Mucosa of descending colon (tissue), 3 donors: ENCODE measurements at places on chromosomes 12 and 14. TPM values are rescaled to one million over a fixed set of nuclear protein-coding genes. Genes with fewer than 3 reads are reported as not detected.

DNA sequence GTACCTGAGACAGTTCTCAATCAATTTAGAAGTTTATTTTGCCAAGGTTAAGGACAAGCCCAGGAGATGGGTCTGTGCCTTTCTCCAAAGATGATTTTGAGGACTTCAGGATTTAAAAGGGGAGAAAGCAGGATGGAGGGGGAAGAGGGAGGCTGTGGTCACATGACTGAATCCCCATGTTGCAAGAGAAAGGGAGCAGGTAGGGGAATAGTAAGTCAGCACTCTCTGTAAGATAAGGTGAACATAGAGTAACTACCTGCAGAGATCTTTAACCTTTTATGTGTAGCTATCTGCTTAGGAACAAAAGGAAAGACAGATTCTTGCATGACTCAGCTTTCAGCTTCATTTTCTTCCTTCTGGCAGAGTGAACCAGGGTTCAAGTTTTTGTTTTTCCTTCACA, 25.9 kb downstream of the DGLUCY start:
- DNase-seq, result no peak

DNA sequence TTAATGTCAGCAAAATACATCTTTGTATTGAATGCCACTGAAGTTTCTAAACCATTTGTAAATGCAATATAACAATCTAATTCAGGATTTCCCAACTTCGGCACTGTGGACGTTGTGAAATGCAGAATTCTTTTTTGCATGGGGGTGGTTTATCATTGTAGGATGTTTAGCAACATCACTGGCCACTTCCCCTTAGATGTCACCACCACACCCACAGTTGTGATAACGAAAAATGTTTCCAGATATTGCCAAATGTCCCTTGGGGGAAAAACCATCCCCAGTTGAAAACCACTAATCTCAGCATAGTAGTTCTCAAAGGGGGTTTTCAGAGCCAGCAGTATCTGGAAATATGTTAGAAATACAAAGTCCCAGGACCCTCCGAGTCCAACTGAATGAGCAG, 203.3 kb downstream of the NAV3 start:
- no peak for DNase-seq

- DNase-seq, result no peak
Observed at GRCh38 chr12:132422381-132423043, 67.4 kb upstream of the FBRSL1 start.

- DNase-seq, result no peak
Observed at GRCh38 chr14:52013984-52014600, 24.7 kb downstream of the RTRAF start.

- DNase-seq, result no peak
Observed at GRCh38 chr14:83912032-83912642, 1617.8 kb upstream of the FLRT2 start.

Gene DTX1
- 5.9 TPM for total RNA-seq

Gene WSCD2
- total RNA-seq, result 0.53 TPM

Gene ARF6
- total RNA-seq, result 123 TPM

Gene ANKS1B
- 22.2 TPM for total RNA-seq

GRCh38 chr12:113803759-113804140, 162.4 kb downstream of the RBM19 start:
- DNase-seq, result no peak

Gene DEPDC4
- total RNA-seq, result 2.1 TPM

- DNase-seq, result no peak
Observed at GRCh38 chr14:68840454-68840853, 47.6 kb upstream of the ZFP36L1 start.

DNA sequence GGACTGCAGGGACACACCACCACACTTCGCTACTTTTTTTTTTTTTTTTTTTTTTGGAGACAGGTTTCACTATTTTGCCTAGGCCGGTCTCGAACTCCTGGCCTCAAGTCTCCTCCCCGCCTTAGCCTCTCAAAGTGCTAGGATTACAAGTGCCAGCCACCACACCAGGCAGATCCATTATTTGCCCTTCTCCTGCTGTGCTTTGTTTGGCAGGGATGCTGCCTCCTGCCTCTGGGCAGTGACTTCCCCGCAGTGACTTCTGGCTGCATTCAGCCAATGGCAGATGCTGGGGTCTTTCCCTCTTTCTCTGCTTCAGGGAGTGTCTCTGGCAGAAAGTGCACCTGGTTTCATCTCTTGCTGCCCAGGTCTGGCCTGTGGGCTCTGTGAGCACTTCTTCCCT, 6.7 kb upstream of the MORN3 start:
- no peak for DNase-seq

Gene IFI27L2
- 22.4 TPM for total RNA-seq

Gene SLC22A17
- 5.4 TPM for total RNA-seq

Gene BLTP3B
- 20.6 TPM for total RNA-seq

GRCh38 chr12:93587611-93588010, 15.1 kb downstream of the SOCS2 start:
- DNase-seq, result no peak

- DNase-seq, result no peak
Observed at GRCh38 chr12:509500-509899, 49.8 kb downstream of the B4GALNT3 start.

Gene OTUB2
- total RNA-seq, result 1.3 TPM

DNA sequence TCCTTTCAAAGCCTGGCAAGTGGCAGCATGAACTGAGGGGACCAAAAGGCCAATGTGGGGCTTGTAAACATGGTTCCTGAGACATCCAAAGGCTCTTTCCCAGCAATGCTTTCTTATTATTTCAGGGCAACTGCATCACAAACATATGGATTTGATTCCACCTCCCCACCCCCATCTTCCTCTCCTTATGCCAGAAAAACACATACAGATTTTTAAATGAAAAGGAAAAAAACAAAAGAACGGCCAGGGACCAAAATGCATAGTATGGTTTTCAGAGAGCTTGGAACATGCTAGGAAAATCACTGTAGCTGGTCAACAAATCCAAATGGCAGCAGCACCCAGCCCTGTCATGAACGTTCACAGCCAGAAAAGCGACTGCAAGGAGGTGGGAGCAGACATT, 167.6 kb downstream of the ANO2 start:
- DNase-seq, result no peak

DNA sequence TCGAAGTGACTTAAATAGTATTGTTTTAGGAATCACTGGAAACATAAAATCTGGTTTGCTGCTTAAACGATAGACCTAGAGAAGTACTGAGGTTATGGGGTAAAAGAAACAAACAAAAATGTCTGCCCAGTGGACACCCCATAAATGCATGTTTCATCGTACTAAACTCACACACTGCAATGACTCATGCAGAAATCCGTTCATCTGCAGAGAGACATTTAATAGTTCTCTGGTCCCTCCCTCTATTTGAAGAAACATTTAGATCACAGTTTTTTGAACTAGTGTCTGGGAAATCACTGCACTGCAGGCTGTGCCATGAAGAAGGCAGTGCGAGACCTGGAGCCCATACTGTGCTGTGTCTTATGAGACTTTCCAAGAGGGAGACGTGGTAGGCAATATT, 25.5 kb downstream of the SLC17A8 start:
- no peak for DNase-seq

Gene LRP1-AS
- not detected for total RNA-seq

Gene ACSM4
- total RNA-seq, result not detected

- DNase-seq, result no peak
Observed at GRCh38 chr12:127125607-127126259, 1141.2 kb upstream of the TMEM132C start.

Gene CNIH1
- total RNA-seq, result 99.9 TPM

Gene RDH5
- total RNA-seq, result 35.8 TPM

DNA sequence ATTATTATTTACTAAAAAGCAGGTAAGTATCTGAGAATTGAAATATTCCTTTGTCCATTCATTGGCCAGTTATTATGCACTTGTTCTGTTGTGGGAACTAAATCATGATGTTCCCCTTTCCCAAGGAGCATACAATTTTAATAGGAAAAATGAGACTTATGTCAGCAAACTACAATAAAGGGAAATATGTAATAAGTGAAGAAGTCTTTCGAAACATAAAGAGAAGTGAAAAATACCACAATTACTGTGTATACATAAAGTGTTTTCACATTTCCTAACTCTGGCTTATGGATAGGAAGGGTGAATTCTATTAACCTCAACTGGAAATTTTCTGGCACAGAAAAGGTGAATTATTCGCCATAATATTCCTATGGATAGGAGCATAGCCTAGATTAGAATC, 78.4 kb upstream of the DNM1L start:
- DNase-seq, result no peak

Gene IL22
- not detected for total RNA-seq

DNA sequence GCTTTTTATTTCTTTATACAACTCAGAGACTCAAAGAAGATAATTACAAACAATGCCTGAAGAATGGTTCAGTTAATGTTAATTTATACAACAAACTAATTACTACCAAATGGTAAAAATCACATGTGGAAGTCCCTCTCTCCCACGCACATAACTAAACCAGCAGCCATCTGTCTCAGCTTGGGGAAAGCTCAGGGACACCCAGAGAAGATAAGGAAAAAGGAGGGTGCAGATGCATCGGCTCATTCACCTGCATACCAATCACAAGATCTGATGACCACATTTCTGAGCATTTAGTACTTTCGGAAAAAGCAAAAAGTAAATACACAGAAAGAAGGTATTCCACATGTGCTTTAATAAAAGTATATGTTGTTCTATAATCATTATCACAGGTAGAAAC, 136.3 kb downstream of the SOX5 start:
- no peak for DNase-seq

GRCh38 chr12:6535960-6536847, 1.9 kb downstream of the GAPDH start:
- no peak for DNase-seq

GRCh38 chr12:89693639-89694202, 14.9 kb downstream of the ATP2B1 start:
- no peak for DNase-seq

DNA sequence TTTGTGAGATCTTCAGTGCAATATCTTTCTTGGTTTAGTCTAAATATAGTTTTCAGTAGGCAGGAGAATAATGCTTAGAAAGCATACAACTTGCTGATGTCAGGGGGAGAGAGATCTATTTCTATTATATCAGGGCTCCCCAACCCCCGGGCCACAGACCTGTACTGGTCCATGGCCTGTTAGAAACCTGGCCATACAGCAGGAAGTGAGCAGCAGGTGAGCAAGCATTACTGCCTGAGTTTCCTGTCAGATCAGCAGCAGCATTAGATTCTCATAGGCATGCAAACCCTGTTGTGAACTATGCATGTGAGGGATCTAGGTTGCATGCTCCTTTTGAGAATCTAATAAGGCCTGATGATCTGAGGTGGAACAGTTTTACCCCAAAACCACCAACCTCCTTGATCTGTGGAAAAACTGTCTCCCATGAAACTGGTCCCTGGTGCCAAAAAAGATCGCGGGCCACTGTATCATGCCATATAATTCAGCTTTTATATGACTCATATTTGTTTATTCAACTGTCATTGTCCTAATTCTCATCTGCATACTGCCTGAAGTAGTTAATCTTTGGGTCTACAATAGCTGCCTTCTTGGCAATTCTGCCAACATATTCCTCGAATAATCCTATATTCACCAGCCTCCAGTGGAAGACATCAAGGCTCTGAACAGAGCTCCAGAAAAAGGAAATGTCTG, 163.6 kb upstream of the DYRK2 start:
- no peak for DNase-seq

Gene RAP1B
- 182 TPM for total RNA-seq

- no peak for DNase-seq
Observed at GRCh38 chr12:95611676-95612309, 60.5 kb upstream of the USP44 start.

- DNase-seq, result peak; percentile 87
Observed at GRCh38 chr12:14257303-14257733, 108.2 kb upstream of the ATF7IP start.

- no peak for DNase-seq
Observed at GRCh38 chr12:132559652-132560363, 50.6 kb downstream of the LRCOL1 start.

DNA sequence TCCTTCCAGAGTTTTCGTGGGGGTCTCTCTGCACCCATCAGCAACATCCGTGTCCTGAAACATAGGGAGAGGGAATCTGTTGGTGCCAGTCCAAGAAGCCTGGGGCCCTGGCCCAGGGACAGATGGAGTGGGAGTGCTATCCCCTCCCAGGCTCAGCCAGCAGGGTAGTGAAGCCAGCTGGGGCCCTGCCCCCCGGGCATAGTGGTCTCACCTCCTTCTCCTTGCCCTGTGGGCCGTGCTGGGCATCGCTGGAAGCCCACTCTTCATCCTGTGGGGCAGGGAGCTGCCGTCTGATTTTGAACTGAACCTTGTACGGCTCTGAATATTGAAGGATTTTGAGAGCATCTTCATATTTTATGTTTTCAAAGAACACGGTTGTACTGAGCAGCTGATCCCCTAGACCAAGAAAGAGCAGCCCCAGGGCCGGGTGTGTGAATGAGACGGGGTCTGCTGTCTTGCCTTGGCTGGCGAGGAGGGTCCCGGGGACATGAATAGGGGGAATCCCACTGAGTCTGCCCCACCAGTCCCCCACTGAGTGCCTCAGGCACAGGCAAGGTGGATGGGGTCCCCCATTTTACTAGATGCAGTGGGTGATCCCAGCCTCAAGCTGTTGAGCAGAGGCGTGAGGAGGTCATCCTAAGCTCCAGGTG, 23.3 kb downstream of the AHNAK2 start:
- DNase-seq, result no peak

DNA sequence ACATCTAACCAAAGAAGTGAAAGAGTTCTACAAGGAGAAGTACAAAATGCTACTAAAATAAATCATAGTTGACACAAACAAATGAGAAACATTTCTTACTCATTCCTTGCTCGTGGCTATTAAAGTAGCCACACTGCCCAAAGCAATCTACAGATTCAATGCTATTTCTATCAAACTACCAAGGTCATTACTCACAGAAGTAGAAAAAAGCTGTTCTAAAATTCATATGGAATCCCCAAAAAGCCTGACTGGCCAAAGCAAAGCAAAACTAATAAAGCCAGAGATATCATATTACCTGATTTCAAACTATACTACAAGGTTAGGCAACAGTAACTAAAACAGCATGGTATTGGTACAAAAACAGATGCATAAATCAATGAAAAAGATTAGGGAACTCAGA, 305.6 kb downstream of the RPAP3 start:
- DNase-seq, result no peak

Gene SPX
- not detected for total RNA-seq

GRCh38 chr12:34219046-34219770, 196.9 kb downstream of the ALG10 start:
- no peak for DNase-seq

DNA sequence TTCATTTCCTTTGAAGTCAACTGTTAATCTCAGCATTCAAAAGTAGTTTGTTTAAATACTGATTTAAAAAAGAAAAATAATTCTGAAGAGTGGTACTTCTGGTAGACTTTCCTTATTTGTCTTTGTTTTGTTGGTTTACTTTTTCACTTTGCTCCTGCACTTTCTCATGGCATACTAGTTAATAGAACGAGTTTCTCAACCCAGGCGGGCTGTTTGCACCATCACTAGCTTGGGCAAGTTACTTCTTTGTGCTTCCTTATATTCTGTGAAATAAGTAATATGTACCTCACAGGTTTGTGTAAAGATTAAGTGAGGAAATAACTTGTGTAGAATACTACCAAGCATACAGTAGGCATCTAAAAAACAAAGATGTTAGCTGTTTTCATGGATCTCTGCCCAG, 45.5 kb downstream of the SLC38A6 start:
- DNase-seq, result no peak

Gene KRT75
- not detected for total RNA-seq

Gene RAB5B
- total RNA-seq, result 179 TPM
